Stimulated activated CD4-positive, alpha-beta T cell treated with anti-CD3 and anti-CD28 coated beads, TNF-alpha, amount 100 ng/mL, for 4 hours (primary cell): ENCODE measurements at places on chromosomes 5 and 9.

DNA sequence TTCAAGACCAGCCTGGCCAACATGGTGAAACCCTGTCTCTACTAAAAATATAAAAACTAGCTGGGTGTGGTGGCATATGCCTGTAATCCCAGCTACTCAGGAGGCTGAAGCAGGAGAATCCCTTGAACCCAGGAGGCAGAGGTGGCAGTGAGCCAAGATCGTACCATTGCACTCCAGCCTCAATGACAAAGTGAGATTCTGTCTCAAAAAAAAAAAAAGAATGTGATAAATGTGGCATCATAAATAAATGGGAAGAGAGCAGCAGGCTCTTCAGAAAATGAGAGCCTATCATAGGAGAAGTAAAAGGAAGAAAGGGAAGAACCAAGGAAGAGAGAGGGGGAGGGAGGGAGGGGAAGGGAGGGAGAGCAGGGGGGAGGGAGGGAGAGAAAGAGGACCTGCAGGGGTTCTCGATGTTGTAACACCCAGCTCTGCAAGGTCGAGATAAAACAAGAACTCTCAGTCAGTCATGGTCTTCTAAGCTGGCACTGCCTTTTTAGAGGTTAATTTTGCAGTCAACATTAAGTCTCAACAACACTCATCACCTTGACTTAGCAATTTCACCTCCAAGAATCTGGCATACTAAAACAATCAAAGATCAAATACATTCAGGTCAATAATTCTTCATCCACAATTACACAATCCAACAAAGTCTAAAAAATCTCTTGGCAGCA is 68.7 kb upstream of the SIMC1 start:
- DNase-seq: no peak

- no peak for DNase-seq
Observed at GRCh38 chr5:96932026-96932425, 3.9 kb upstream of the LNPEP start.

DNA sequence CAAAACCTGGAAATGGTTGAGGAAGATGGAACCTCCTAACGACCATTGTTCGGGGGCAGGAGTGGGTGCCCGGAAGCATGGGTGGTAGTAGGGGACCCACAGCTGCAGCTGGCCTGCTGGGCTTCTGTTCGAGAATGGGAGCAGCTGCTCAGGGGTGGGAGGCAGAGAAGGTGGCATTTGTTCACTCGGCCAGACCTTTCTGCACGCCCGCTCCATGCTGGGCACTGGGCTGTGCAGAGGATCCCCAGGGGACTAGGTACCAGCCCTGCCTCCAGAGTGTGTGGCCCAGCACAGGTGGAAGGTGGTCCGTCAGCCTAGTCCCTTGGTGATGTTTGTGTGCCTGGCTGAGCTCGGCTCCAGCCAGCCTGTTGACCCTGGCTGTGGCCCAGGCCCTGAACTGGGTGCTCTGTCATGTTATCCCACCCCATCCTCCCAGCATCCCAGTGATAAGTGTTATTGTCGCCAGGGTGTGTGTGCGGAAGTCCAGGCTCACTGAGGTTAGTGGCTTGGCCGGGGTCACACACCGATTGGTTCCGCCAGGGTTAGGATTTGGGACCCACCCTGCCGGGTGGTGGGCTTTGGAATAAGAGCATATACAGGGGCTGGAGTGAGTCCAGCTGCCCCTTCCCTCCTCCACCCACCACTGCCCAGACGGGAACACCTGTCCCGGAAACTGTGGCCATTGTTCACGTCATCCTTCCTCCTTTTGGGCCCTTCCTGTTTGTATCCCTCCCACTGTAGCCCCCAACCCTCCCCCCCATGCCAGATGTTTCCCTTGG is 4.8 kb downstream of the N4BP3 start:
- no peak for DNase-seq

DNA sequence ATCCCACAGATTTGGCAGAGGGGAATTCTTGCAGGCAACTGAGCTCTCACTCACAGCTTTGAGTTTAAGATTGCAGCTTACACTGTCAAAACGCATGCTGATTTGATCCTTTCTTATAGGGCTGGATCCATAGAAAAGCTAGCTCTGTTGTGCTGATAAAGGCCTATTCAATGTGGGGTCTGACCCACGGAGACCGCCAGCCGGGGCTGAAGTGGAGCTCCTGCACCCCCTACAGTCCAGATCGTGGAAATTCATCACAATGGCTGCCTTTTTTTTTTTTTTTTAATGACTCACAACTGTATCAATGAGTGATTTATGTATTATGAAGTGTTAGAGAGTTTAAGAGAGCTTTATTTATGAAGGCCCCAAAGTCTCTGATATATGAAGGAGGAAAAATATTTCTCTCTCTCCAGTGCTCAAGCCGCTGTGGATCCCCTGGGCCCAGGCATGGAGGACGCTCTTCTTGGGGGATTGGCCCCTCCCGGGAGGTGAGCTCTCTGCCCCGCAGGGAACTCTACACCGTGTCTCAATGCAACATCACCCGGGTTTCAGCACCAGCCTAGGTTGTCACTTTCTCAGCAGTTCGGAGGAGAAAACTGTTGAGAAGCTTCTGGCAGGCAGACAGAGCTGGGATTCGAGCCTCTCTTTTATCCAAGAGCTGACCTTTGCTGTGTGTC is 700.2 kb downstream of the IRX1 start:
- no peak for DNase-seq

- DNase-seq: no peak
Observed at GRCh38 chr5:133519191-133519590, 93.2 kb downstream of the FSTL4 start.

GRCh38 chr9:127562841-127563401 is 49.2 kb upstream of the STXBP1 start:
- DNase-seq: no peak

DNA sequence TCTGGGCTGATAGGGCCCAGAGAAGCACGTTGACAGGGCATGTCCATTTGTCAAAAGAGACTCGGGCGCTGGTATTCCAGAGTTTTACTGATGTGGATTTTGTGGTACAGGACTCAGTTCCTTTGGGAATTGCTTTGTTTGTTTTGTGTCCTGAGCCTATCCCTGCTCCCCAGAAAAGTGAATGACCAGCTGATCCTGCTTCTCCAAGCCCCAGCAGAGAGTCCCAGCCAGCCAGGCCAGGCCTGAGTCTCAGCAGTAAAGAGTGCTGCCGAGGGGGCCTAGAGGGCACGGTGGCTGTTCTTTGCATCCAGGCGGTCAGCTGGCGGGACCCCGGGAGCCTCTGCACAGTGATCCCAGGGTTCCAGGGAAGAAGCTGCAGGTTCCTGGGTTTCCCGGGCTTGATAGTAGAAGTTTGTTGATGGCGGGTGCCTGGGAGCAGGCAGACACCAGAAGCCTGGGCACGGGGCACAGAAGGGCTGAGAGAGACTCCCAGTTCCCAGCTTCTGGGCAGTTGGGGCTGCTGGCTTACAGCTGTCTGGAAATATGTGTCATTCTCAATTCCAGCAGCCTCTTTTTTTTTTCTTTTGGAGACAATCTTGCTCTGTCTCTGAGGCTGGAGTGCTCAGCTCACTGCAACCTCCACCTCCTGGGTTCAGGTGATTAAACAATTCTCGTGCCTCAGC is 8.7 kb downstream of the PRDM12 start:
- DNase-seq: no peak

GRCh38 chr9:126953041-126953809 is 38.6 kb downstream of the RALGPS1 start:
- no peak for DNase-seq

- DNase-seq: no peak
Observed at GRCh38 chr9:120611690-120612068, 31.7 kb upstream of the CDK5RAP2 start.

- no peak for DNase-seq
Observed at GRCh38 chr9:38713426-38713825, 6.5 kb downstream of the FAM240B start.

DNA sequence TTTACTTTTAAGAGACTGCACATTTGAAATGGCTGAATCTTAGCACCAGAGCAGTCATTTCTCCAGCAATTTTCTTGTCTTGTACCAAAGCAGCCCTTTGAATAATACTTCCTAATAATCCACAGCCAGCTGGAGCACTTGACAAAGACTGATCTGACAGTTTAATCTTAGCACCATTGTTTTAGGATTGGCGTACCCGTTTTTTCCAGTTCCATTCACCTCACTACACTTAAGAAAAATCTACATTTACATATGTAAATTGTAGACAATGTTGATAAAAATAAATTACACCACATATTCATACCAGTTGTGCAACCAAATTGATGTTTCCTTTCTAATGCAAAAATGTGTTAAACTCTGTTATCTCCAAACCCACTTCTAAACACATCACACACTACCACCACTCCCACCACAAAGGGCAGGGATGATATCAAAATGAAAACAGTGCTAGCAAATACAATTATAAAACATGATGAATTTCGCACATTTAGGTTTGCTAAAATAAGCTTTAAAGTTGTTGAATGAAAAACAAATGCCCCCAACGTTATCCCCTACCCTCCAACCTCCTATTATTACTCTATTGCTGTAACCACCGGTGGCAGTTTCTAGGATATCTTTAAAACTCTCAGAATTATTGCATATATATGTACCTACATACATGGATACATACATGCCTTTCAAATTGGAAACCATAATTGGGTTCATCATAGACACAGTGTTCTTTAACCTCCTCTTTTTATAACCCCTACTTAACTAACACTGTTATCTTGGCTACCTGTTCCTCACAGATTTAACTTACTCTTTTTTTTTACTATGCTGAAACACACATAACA is 21.5 kb downstream of the SERINC5 start:
- no peak for DNase-seq

DNA sequence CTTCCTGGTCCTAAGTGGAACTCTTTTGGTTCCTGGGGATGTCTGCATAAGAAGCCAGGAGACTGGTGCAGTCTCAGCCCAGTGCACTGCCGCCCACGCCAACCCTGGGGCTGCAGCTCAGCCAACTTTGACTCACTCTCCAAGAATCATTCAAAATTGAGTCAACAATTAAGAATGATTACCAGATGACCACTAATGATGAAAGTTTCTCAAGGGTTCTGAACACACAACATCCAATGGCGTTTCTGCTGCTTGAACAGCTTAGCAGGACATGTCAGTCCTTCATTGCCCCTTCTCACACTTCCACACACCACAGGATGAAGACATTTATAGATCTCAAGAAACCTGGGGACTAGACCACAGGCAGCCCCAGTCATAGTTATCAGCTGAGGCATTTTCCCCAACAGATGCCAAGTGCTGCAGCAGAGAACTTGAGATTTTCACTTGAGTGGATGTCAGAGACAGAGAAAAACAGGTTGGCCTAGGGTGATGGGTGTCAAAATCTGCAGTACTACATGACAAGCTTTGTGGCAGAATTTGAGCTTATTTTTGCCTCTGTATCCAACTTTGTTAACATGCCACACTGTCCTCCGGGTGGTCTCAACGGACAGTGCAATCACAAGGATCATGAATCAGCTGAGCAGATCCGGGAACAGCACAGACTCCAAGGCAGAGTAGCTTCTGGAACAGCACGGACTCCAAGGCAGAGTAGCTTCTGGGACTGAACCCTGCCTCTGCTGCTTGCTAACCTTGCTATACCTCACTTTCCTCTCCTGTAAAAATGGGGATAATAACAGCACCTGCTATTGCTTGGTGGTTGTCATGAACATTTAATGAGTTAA is 356.1 kb downstream of the SPOCK1 start:
- no peak for DNase-seq

GRCh38 chr5:109704282-109704952 is 14.7 kb downstream of the MAN2A1 start:
- no peak for DNase-seq

- no peak for DNase-seq
Observed at GRCh38 chr9:118786877-118787276, 582.4 kb downstream of the BRINP1 start.

DNA sequence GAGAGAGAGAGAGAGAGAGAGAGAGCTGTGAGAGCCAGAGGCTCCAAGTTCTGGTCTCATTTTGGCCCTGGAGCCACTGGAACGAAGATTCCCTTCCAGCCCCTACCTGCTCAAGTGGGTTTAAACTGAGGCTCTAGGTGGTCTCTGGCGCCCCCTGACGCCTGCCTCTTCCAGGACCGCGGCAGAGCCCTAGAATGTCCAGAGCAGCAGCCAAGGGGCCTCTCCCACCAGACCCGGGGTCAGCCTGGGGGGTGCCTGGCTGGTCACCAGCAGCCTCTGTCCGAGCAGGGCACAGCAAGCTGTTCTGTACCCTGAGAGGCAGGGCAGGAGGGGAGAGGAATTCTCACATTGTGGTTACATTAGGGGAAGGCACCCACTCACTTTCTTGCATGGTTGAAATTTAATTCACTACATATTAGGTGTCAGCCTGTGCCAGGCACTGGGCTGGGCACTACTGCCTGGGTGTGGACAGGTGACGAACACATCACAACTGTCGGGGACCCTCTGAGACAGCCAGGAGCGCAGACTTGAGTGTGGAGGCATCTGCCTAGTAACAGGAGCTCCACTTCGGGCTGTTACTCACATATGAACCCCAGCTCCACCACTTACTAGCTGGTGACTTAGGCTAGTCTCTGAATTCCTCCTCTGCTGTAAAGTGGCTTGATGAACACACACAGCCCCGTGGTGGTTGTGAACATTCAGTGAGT is 44.5 kb downstream of the AMBP start:
- no peak for DNase-seq

GRCh38 chr5:154318691-154319090 is 127.1 kb upstream of the SAP30L start:
- DNase-seq: no peak

DNA sequence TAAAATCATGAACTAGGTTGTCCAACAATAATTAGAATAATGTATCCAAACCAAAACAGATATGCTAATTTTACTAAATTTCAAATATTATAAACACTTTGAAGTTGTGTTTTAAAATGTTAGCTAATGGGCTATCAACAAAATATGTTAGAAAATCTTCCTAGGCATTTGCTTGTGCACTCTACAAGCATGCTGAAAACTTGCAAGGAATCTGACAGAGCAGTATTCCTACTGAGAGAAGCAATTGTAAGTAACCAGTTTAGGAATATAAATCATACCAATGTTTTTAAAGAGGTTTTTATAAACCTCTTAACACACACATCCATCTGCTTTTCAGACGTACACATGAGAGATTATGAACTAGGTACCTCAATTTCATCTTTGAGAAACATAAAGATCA is 228.4 kb upstream of the TBCA start:
- no peak for DNase-seq

GRCh38 chr9:127886401-127886972 is 9.0 kb upstream of the AK1 start:
- no peak for DNase-seq

- no peak for DNase-seq
Observed at GRCh38 chr5:96248131-96248530, 184.9 kb downstream of the PCSK1 start.

DNA sequence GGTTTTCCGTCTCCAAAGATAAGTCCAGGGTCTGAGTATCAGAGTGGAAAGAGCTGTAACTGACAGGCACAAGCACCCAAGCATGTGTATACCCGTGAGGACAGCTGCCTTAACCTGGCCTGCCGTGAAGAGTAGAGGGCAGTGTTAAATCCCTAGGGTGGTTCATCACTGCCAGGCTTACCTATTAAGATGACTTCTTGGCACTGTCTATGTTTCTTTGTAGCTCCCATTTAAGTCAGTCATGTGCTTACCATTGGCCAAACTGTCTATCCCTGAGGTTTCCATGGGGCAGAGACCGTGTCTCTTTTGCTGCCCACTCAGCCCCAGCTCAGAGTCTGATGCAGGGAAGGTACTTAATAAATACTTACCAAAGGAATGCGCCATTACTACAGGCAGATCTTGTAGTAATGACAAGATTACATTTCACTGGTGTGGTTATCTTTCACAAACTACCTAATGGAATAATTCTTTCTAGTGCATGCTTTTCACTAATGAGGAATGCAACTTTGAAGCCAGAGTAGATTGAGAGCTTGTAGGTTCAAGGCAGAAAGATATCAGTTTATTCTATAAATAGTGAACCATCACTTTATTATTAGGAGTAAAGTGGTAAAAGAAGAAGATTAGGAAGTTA is 64.2 kb downstream of the SNX24 start:
- no peak for DNase-seq
